HCT116 (cell line): ENCODE measurements at places on chromosomes 1 and 21. TPM values are rescaled to one million over a fixed set of nuclear protein-coding genes. Genes with fewer than 3 reads are reported as not detected.

ZNF691 gene
- total RNA-seq = 11.1 TPM

PRAMEF33 gene
- not detected for total RNA-seq

UBE2J2 gene
- total RNA-seq = 67.7 TPM

GBP4 gene
- 0.05 TPM for total RNA-seq

SDC3 gene
- 40.1 TPM for total RNA-seq

CFHR2 gene
- total RNA-seq = not detected

POFUT2 gene
- total RNA-seq = 20.5 TPM

WLS gene
- 38.0 TPM for total RNA-seq

SIK1 gene
- 14.7 TPM for total RNA-seq

CALML6 gene
- total RNA-seq = 2.3 TPM

DNA sequence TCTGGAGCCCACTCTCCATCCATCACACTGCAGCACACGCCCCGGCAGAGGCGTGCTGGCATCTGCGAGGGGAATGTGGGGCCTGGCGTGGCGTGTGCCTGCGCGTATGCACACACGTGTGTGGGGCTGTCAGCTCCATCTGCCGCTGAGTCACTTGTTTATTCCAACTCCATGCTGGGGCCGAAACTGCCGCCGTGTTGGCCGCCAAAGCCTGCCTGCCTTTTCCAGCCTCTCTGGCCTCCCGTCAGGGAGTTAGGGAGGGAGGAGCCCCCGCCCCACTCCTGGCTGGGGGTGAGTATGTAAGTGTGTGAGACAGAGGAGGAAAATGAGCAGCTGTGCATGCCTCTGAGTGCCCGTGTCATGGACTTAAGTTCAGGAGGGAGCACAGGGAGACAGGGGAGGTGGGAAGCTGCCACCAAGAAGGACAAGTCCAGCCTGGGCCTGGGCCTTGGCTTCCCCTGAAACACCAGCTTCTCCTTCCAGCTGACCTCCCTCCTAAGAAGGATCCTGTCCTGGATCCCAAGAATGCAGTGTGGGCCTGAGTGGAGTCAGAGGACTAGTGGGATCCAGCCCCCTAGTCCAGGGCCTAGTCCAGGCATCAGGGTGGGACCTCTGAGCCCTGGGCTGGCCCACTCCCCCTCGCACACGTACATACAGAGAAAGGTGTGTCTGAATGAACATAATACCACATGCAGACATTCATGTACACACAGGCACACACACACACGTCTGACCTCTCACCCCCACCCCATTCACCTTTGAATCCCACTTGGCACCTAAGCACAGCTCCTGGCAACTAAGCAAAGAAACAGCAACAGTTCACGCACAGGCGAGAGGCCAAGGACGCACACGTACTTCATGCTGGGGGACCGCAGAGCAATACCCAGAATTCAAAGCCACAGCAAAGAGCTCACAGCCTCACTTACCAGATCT lies 24.7 kb downstream of the MEF2D start:
- no peaks in the 10 kb centered on the region for H3K27me3 ChIP-seq
- no peak overlapping the region for H3K27ac ChIP-seq
- DNase-seq = no peak
- H3K4me1 ChIP-seq = no peaks in the 10 kb centered on the region

DNA sequence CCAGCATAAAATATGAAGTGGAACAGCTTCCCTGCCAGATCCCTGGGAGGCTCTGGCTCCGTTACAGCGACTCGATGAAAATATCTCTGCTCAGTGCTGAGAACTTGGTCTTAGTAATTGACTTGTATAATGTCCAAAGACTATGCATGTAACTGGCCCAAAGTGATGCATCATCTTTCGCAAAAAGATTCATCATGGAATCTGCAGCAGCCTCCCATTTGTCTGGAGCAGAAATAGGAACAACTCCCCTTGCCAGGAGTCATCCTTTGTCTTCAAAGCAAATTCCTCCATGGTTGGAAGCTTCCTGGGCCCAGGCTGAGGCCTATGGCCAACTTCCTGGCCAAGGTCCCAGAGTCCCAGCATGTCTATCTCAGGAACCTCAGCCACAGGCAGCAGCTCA lies 16.9 kb upstream of the SLC6A17 start:
- H3K27ac ChIP-seq = no peak overlapping the region
- H3K36me3 ChIP-seq = no peaks in the 10 kb centered on the region
- H3K27me3 ChIP-seq = peaks cover 23% of the 10 kb centered on the region

DNA sequence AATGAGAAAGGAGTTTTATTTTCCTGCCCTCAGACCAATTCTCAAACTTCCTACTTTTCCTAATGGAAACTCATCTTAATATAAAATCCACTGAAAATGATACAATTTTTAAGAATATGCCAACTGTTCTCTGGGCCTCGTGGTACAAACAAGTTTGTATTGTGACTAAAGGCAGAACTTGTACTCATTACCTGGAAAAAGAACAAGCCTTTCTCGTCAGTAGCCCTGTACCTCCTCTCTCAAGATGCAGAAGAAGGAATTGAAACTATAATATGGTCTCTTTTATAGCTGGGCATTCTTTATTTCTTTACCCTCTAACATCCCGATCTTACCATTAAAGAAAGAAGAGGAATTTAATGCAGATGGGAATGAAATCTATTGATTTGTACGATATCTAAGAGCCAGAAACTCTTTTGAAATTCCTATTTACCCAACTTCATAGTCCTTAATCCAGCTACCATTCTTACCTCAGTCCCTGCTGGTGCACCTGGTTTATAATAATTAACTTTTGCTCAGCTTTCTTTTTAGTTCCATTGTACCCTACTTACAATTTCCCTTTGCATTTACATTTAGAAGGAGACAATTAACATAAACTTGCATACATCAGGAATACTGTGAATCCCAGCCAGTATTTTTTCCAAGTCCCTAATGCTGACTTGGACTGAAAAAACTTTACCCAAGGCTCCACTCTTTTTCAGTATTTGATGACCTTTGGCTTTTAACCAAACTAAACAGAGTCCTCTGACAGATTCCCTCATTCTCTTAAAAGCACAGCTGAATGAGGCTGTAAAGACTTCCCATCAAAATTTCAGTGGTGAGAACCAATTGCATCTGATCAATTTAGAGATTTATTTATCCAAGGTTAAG lies 1162.4 kb downstream of the BRINP3 start:
- H3K36me3 ChIP-seq = no peaks in the 10 kb centered on the region
- H3K4me3 ChIP-seq = no peak overlapping the region
- no peak for DNase-seq
- no peaks in the 10 kb centered on the region for H3K27me3 ChIP-seq
- no peaks in the 10 kb centered on the region for H3K4me1 ChIP-seq
- H3K27ac ChIP-seq = no peak overlapping the region

- no peaks in the 10 kb centered on the region for H3K4me1 ChIP-seq
- H3K4me3 ChIP-seq = no peak overlapping the region
- no peak overlapping the region for H3K27ac ChIP-seq
- no peaks in the 10 kb centered on the region for H3K36me3 ChIP-seq
Measured at GRCh38 chr1:56033321-56034037, 545.9 kb downstream of the PLPP3 start.

GRCh38 chr1:110038271-110038670 lies 3.8 kb downstream of the STRIP1 start:
- H3K36me3 ChIP-seq = peaks cover 45% of the 10 kb centered on the region; the same call in 1 of the 2 replicates
- peaks cover 14% of the 10 kb centered on the region for H3K4me1 ChIP-seq
- H3K27me3 ChIP-seq = no peaks in the 10 kb centered on the region
- H3K27ac ChIP-seq = no peak overlapping the region
- no peak overlapping the region for H3K4me3 ChIP-seq
- DNase-seq = no peak

- no peak for DNase-seq
- H3K36me3 ChIP-seq = no peaks in the 10 kb centered on the region
- H3K4me1 ChIP-seq = no peaks in the 10 kb centered on the region
- no peaks in the 10 kb centered on the region for H3K27me3 ChIP-seq
Measured at GRCh38 chr1:87684194-87684593, 355.5 kb downstream of the LMO4 start.

- H3K27me3 ChIP-seq = no peaks in the 10 kb centered on the region
- H3K27ac ChIP-seq = no peak overlapping the region
- peaks cover 83% of the 10 kb centered on the region for H3K36me3 ChIP-seq
- no peak overlapping the region for H3K4me3 ChIP-seq
Measured at GRCh38 chr1:39570477-39571177, 6.0 kb downstream of the PABPC4 start.

DNA sequence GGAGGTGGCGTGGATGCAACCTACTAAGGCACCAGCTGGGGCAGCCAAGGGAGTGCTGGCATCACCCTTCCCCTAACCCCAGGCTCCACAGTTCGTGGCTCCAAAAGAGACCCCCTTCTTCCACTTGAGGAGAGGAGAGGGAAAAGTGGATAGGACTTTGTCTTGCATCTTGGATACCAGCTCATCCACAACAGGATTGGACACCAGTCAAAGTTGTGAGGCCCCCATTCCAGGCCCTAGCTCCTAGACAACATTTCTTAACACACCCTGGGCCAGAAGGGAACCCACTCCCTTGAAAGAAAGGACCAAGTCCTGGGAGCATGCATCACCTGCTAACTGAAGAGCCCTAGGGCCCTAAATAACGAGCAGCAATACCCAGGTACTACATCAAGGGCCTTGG lies 372.6 kb upstream of the PLXNA2 start:
- H3K27ac ChIP-seq = no peak overlapping the region
- H3K27me3 ChIP-seq = no peaks in the 10 kb centered on the region
- H3K36me3 ChIP-seq = no peaks in the 10 kb centered on the region
- no peaks in the 10 kb centered on the region for H3K4me1 ChIP-seq

DNA sequence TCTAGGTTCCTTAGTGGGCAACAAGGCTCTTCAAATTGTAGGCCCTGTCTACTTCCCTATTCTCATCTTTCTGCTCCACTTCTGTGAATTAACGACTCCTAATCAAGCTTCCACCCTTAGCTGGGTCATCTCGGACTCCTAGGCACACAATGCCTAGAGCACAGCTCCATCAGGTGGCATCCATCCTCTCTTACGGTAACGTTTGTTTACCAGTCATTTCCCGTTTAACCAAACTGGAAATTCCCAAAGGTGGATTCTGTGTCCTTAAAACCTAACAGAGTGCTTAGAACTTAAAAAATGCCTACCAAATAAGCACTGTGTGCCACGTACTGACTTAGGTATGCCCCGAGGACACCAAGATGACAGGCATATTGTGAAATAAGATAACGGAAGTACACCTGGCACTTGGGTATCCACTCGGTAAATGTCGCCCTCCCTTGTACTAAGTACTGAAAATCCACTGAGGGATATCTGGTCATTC lies 1.5 kb downstream of the PARP1 start:
- H3K36me3 ChIP-seq = peaks cover 8% of the 10 kb centered on the region; the same call in 1 of the 2 replicates
- peak overlapping the region; percentile 73 for H3K4me3 ChIP-seq
- no peak overlapping the region; the same call in 1 of the 2 replicates for H3K27ac ChIP-seq
- no peak for DNase-seq

DNA sequence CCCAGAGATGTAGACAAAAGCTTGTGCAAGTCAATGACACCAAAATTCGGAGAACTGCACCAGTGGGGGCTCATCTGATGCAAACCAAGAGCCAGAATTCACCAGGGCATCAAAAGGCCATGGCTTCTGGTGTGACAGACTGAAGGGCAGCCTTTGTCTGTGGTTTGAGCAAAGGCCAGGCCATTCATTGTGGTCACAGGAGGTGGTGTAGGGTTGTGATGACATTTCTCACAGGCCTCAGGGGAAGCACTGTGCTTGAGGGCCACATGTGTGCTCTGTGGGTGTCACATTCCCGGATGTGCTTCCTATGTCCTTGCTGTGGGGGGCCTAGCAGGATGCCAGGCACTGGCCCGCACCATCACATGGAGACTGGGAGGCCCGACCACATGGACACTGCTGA lies 22.5 kb upstream of the KCNE1 start:
- H3K36me3 ChIP-seq = no peaks in the 10 kb centered on the region
- no peaks in the 10 kb centered on the region for H3K4me1 ChIP-seq
- H3K4me3 ChIP-seq = no peak overlapping the region
- no peak overlapping the region for H3K27ac ChIP-seq
- no peaks in the 10 kb centered on the region for H3K27me3 ChIP-seq

DNA sequence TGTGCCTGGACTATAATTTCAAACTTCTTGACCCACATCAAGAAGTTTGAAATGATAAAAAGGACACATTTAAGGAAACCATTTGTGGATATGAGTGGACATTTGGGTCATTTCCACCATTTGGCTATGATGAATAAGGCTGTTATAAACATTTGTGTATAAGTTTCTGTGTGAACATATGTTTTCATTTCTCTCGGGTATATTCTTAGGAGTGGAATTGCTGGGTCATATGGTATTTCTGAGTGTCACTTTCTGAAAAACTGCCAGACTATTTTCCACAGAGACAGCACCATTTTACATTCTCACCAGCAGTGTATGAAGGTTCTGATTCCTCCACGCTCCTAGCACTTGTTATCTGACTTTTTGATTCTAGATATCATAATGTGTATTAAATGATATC lies 50.8 kb downstream of the GPR137B start:
- no peak overlapping the region for H3K4me3 ChIP-seq
- no peak for DNase-seq
- no peaks in the 10 kb centered on the region for H3K27me3 ChIP-seq
- no peak overlapping the region for H3K27ac ChIP-seq
- H3K36me3 ChIP-seq = no peaks in the 10 kb centered on the region; the same call in 1 of the 2 replicates
- H3K4me1 ChIP-seq = no peaks in the 10 kb centered on the region

GRCh38 chr1:35809114-35810095 lies 1.6 kb downstream of the AGO4 start:
- no peak for DNase-seq
- peak overlapping the region; percentile 67 for H3K27ac ChIP-seq

DNA sequence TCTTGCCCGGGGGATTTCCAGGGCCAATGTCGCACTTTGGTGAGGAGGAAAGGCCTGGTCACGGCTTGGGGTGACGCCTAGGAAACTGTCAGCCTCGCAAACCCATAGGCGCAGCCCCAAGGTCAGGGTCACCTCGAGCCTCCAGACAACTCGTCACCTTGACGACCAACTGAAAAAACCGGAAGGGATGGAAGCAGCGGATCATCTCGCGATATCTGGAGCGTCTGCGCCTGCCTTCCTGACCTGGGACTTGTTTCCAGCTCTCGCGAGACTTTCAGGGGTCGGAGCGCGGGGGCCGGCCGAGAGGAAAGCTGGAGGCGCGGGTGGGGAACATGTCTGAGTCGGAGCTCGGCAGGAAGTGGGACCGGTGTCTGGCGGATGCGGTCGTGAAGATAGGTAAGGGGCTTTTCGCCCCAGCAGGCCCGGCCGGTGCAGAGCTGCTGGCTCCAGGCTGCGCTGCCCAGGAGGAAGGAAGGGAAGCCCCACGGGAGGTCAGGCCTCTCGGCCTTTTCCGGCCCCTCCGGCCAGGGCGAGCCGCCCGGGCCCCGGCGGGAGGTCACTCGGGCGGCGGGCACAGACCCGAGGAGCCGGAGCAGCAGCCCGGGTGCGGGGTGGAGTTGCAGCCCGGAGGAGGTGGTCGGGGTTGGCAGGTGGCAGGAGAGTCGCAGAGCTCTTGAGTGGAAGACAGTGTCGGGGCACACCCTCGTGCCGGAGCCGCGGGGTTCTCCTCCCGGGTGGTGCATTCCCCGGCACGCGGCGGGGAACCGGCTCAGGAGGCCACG lies 47.2 kb upstream of the NBL1 start:
- H3K4me1 ChIP-seq = peaks cover 3% of the 10 kb centered on the region; the same call in 1 of the 2 replicates
- H3K4me3 ChIP-seq = peak overlapping the region; percentile 89
- peak overlapping the region; percentile 80 for H3K27ac ChIP-seq
- H3K36me3 ChIP-seq = no peaks in the 10 kb centered on the region
- DNase-seq = peak; percentile 96
